ENCODE measurements at places on chromosomes 7 and 10. TPM values are rescaled to one million over a fixed set of nuclear protein-coding genes. Genes with fewer than 3 reads are reported as not detected.

- H3K4me1 ChIP-seq, result no peaks in the 10 kb centered on the region
- no peak for DNase-seq
- no peaks in the 10 kb centered on the region for H3K27me3 ChIP-seq
Measured at GRCh38 chr7:138865843-138866242, 67.8 kb upstream of the ATP6V0A4 start.

GRCh38 chr7:40221836-40222235 is 87.0 kb downstream of the SUGCT start:
- no peaks in the 10 kb centered on the region for H3K36me3 ChIP-seq
- H3K27me3 ChIP-seq, result no peaks in the 10 kb centered on the region
- DNase-seq, result no peak
- no peak overlapping the region for H3K27ac ChIP-seq

- H3K27me3 ChIP-seq, result no peaks in the 10 kb centered on the region
- no peaks in the 10 kb centered on the region for H3K36me3 ChIP-seq
- no peak overlapping the region for H3K4me3 ChIP-seq
- H3K27ac ChIP-seq, result no peak overlapping the region
Measured at GRCh38 chr10:118810796-118811505, 56.2 kb upstream of the CACUL1 start.

DNA sequence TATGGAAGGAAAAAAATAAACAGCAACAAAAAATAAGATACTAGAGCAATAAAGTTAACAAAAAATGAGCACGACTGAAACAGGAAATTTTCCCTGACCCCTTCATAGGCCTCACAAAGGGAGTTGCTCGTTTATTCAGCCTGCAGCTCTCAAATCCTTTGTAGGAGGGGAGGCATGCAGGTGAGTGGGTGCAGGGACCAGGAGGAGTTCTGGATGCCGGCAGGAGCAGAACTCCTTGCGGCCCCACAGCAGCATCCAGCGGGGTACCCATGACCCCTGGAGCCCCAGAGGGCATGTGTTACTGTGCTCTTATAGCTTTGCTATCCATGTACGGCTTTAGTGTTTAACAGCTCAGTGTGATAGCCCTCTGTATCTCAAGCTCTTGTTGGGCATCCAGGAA is 5.8 kb downstream of the TAS2R39 start:
- H3K27ac ChIP-seq, result no peak overlapping the region
- no peak for DNase-seq
- no peaks in the 10 kb centered on the region for H3K36me3 ChIP-seq
- H3K4me3 ChIP-seq, result no peak overlapping the region
- no peaks in the 10 kb centered on the region for H3K4me1 ChIP-seq

GRCh38 chr10:61464461-61465170 is 11.4 kb upstream of the TMEM26 start:
- H3K36me3 ChIP-seq, result no peaks in the 10 kb centered on the region
- H3K4me1 ChIP-seq, result no peaks in the 10 kb centered on the region
- H3K4me3 ChIP-seq, result no peak overlapping the region
- no peak overlapping the region for H3K27ac ChIP-seq
- DNase-seq, result no peak

DNA sequence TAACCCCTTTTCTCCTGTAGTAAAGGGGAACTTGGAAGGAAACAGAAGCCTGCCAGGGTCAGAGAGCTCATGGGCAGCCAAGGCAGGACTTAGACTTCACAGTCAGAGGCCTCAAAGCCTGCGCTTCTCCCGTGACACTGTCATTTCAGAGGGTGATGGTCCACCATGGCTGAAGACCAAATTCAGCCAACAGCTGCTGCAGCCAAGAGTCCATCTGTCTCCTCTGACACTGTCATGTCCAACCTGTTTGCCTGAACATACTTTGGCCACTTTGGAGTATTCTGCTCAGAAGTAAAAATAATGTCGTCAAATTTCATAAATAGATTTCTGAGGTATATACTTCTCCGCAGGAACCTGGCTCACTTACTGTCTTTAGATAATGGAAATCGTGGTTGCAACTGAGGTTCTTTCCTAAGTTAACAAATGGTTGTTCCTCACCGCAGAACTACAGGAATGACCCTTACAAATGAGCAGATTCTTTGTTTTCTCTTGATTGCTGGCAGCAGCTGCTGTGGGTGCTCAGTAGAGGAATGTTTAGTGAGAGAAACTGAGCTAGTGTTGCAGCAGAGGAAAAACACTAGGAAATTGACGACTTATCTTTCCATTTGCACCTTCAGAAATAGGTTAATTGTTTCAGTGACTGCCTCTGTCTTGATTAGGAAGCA is 626.5 kb downstream of the SDK1 start:
- H3K27ac ChIP-seq, result no peak overlapping the region
- no peaks in the 10 kb centered on the region for H3K36me3 ChIP-seq
- no peak for DNase-seq
- no peaks in the 10 kb centered on the region for H3K4me1 ChIP-seq

- no peaks in the 10 kb centered on the region for H3K36me3 ChIP-seq
- H3K27ac ChIP-seq, result no peak overlapping the region
- DNase-seq, result no peak
- no peak overlapping the region for H3K4me3 ChIP-seq
- H3K4me1 ChIP-seq, result no peaks in the 10 kb centered on the region
Measured at GRCh38 chr10:6678956-6679355, 98.9 kb upstream of the PRKCQ start.

DNA sequence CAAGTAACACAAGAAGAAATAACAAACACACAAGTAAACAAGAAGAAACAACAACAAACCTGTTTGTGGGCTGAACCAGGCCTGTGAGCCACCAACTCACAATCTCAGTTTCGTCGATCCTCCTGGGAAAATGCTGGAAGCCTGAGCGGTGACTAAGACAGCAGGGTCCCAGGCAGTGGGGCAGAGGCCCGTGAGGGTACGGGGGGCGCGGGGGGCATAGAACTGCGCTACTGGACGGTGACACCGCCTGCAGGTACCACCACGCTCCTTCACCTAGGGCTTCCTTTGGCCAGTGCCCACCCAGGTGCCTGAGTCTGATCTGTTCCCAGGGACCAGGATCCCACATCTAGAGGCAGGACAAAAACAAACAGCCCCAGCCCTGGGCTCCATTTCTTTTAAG is 3.4 kb upstream of the CALN1 start:
- DNase-seq, result no peak
- H3K4me1 ChIP-seq, result no peaks in the 10 kb centered on the region
- no peak overlapping the region for H3K27ac ChIP-seq

DNA sequence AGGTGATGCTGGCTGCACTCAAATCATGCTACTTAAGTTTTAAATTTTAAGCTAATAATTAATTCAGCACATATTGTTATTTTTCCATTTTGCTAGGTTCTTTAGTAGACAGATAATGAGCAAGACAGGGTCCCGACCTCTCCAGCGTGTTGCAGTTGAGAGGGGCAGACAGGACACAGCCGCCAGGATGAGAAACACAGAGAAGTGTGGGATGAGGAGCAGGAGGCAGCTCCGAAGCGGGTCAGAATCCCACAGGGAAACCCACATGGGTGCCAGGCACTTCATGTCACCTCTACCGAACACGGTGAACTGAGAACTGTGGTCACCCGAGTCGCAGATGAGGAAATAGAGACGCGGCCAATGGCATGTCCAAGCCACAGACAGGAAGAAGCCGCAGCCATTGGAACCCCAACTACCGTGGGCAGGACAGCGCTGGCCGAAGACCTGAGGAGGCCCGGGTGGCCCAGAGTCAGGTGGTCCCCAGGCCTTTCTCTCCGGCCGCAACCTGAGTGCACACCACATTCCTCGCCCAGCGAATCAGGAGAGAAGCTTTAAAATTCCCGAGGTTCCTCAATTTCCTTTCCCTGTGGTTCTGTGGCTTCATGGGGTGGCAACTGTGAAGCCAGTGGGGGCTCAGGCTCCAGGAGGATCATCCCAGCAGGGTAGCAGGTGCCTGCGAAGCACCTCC is 213.0 kb downstream of the DNAJB6 start:
- DNase-seq, result peak; percentile 65
- H3K27me3 ChIP-seq, result no peaks in the 10 kb centered on the region
- no peaks in the 10 kb centered on the region for H3K36me3 ChIP-seq
- H3K4me1 ChIP-seq, result no peaks in the 10 kb centered on the region
- H3K4me3 ChIP-seq, result no peak overlapping the region

- no peak overlapping the region for H3K27ac ChIP-seq
- H3K36me3 ChIP-seq, result no peaks in the 10 kb centered on the region
- H3K4me3 ChIP-seq, result no peak overlapping the region
- no peaks in the 10 kb centered on the region for H3K27me3 ChIP-seq
- H3K4me1 ChIP-seq, result no peaks in the 10 kb centered on the region
- no peak for DNase-seq
Measured at GRCh38 chr7:3267966-3268690, 32.9 kb upstream of the SDK1 start.

- H3K36me3 ChIP-seq, result peaks cover 16% of the 10 kb centered on the region
- H3K4me3 ChIP-seq, result peak overlapping the region; percentile 58
- no peaks in the 10 kb centered on the region for H3K27me3 ChIP-seq
- peak overlapping the region; percentile 100 for H3K27ac ChIP-seq
- no peak for DNase-seq
Measured at GRCh38 chr7:5528815-5529442, 105.3 kb upstream of the TNRC18 start.

DNA sequence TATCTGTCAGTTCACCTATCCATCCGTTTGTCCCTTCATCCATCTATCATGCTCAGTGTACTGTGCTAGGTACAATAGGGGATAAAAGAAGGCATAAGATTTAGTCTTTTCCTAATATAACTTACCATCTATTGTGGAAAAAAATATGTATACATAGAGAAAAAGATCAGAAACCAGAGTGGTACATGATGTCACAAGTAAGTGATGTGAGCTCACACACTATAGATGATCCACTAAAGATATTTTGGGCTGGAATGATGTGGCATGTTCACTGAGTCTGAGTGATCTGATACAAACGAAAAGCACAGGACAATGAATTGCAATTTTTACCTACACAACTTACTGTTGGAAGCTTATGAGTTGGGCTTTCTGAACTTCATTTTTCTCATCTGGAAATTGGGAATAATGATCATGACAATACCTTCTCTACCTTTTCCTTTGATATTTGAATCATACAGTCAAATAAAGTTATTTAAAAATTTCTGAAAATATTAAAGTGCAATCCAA is 2.7 kb upstream of the TFAM start:
- H3K27ac ChIP-seq, result no peak overlapping the region
- no peak for DNase-seq
- H3K4me3 ChIP-seq, result no peak overlapping the region

DNA sequence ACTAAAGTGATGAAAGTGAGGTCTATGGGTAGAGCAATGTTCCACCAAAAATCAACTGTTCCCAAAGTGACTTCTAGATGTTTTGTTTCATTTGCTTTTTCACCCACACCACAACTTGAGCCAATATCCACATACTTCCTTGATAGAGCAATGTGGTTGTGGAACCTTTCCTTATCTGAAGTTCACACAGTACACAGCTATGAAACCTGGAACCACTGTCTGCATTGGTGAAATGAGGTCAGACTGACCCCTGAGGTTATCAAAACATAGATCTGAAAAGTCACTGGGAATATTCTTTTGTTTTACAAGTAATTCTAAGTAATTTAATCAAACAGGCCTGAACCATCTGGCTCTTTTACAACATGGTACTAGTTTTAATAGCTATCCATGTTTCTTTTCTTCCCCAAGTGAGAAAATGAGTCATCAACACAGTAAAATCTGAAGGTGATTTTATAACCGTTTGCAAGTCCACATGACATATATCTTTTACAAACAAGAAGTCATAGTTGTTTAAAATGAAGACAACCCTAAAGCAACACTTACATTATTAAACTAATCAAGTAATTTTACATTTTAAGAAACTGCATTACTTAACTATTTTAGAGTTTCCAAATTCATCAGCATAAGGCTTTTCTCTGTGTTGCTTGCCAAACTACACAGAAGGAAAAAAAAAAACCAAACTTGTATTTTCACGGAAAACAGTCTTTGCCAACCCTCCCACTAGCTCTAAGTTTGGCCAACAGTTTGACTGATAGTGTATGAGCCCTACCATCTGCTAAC is 80.3 kb downstream of the LRRC17 start:
- no peaks in the 10 kb centered on the region for H3K4me1 ChIP-seq
- no peak overlapping the region for H3K4me3 ChIP-seq
- no peak for DNase-seq
- H3K27me3 ChIP-seq, result no peaks in the 10 kb centered on the region

DNA sequence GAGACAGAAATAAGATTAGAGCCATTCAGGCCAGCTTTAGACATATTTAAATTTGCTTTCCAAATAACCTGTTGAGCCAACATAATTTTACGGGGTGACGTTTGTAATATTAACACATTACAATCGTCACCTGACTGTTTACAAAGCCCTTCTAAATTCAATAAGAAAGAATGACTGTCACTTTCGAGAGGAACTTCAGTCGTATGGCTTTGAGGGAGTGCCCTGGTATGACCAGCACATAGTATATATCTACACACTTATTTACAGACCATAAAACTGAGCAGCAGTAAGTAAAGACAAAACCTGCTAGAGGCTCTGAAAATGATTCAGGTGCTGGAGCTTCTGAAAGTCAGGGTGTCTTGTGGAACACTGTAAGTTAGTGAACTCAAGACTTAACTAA is 62.4 kb downstream of the BLNK start:
- no peak overlapping the region for H3K27ac ChIP-seq
- no peak overlapping the region for H3K4me3 ChIP-seq
- peaks cover 7% of the 10 kb centered on the region for H3K4me1 ChIP-seq
- no peak for DNase-seq
- peaks cover 17% of the 10 kb centered on the region for H3K36me3 ChIP-seq

EPHA1 gene
- total RNA-seq, result 22.3 TPM

AGAP9 gene
- 10.3 TPM for total RNA-seq

ADCY1 gene
- 3.7 TPM for total RNA-seq

KLF14 gene
- total RNA-seq, result not detected
